ENCODE measurements at places on chromosomes 7 and 10.

- no peak for DNase-seq
Measured at GRCh38 chr10:119656760-119657159, 5.6 kb downstream of the BAG3 start.

GRCh38 chr7:35906191-35906908, 105.5 kb downstream of the SEPTIN7 start:
- DNase-seq: peak; percentile 42

DNA sequence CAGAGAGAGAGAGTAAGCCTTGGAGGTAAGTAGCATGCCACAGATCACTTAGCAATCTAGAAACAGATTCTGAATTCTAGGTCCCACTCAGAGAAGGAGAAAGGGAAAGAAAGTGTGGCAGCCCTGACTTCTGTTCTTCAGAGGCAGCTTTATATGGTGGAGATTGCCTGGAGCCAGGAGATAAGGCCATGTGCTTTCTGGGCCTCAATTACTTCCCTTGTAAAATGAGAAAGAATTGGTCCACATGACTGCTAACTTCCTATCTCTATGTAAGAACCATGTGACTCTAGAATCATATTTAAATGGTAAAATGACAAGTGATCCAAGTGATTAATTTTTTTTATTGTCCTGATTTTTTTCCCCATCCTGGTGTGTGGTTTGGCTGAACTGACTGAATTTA, 64.1 kb downstream of the HHEX start:
- DNase-seq: no peak

DNA sequence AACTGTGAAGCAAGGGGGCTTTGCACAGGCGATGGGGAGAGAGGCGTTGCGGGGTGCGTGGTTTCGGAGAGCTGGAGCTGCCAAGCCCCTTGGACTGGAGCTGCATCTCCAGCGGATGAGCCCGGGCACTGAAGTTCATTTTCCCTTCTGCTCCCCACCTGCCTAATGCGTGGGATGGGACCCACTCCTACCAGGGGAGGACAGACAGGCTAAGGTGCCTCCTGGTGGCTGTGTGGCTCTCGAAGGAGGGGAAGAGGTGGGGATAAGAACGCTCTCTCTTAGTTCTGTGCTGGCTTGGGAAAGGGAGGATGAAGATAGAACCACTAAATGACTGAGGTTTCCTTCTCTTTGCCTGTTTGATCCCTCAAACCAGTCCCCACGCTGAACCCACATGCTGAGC, 177.6 kb upstream of the PITRM1 start:
- no peak for DNase-seq

GRCh38 chr10:110425684-110426293, 71.9 kb upstream of the DUSP5 start:
- DNase-seq: peak; percentile 76

DNA sequence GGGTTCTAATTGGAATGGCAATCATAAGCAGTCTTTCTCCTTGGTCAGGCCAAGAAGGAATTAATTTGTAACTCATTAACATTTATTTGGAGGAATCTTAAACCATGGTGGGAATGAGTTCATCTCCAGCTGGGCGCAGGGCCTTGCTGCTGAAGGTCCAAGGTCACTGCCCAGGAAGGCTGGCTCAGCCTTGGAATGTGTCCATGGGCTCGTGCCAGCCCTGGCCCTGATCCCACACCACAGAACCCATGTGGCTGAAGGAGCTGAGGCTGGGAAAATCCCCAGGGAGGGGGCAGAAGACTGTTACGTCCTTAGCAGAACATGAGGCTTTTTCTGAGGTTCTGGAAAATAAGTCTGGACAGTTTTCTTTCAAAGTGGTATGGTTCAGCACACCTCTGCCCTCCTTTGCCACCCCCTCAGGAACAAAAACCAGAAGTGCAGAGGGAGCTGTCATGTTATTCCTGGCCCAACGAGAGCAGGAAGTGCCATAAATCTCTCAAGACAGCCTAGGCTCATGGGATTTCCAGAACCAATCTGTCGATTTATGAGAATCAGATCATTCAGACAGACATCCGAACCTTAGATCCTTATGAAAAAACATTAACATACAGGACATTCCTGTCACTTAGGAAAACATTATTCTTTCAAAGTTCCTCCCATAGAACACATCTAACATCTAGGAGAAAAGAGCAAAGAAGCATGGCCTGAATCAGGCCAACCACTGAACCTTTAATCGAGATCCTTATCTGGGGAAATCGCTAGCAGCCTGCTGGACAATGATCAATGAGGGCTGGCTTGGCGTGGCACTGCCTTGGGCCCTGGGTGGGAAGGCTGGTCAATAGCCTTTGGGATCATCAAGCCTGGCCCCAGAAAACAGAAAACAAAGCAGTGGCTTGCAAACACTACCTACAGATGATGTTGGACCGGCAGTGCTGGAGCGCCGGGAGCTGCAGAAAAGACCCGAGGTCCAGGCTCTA, 134.3 kb downstream of the TAX1BP1 start:
- DNase-seq: no peak

DNA sequence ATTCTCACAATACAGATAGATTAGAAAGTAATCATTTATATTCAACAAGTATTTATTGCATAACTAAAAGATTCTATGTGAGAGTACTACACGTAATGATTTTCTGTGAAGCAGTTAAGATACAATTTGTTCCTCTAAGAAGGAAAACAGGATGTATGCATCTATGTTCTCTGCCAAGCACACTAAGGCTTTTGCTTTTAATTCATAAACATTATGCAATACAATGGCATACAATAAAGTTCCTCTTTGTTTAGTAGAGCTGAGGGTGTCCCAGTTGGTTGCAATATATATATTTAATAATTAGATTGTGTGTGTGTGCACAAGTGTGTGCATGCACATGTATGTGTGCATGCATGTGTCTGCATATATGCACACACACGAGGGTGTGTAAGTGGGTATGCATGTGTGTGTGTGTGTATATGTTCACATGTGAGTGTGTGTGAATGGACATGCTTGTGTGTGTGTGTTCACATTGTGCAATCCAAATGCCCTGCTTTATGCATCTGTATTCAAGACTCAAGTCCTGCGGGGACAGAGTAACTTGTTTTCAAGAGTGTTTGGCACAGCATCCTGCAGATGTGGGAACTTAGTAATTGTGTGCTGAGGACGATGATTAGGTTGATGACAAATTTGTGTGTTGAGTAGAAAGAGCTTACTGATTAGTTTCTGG, 481.5 kb upstream of the KLF6 start:
- DNase-seq: no peak

GRCh38 chr10:12635127-12635541, 285.8 kb downstream of the CAMK1D start:
- no peak for DNase-seq

DNA sequence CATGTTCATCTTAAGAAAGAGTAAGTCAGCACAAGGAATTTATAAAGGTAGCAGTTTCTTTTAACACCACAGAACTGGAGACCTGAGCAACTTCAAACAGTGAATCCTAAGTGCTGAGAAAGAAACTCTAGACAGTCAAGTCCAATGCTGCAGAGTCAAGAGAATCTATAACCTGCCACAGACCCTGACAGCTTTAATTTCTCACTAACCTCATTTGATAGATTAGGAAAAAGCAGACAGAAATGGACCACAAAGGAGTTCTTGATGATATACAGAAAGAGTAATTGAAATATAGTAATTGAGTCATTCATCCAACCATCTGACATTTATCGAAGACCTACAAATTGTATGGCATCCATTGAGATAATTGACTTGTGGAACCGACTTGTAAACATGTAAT, 847.0 kb downstream of the SORCS1 start:
- no peak for DNase-seq

- DNase-seq: no peak
Measured at GRCh38 chr10:88892222-88892967, 12.3 kb downstream of the STAMBPL1 start.

DNA sequence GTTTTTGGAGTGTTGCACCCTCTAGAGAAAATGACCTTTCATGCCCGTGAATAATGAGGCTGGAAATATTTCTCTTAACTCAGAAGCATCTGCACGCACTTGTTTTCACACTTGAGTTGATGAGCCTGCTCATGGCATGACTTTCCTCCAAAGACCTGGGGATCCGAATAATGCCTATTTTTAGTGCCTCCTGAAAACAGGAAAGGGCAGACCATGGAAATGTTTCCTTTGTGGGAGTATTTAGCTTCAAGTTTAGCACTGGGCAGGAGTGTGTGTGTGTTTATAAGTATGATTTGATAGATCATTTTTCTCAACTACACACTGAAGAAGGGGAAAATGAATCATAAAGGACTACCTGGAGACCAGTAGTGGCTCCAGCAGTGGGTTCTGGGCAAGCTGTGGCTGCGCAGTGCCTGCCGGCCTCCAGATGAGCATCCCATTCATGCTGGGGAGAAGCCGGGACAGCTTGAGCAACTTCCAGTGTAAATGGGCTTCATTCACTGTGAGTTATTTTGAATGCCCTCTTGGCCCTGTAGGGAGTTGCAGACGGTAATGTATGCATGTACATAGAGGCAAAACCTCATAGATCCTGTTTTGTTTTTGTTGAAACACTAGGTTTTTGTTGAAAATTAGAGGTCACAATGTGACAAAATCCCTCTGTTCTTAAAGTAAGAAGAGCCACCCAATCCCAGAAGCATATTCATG, 117.8 kb upstream of the INSYN2A start:
- DNase-seq: no peak

DNA sequence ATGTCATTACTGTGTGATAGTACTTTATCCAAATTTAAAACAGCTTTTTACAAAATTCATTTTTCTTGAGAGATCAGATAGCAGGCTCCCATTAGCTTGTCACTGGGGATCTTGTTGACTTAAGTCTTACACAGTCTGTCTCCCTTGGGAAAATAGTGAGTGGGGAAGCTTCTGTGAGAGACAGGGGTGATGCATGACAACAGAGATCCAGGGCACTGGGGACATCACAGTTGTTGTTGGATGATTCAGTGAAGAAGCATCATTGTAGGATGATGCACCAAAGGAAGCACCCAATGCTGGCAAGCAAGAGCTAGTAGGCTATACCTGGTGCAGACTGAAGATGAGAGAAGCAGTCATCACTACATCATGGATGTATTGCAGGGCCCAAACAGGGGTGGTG, 284.7 kb downstream of the HDAC9 start:
- DNase-seq: no peak

GRCh38 chr10:1156616-1156886, 100.4 kb downstream of the WDR37 start:
- no peak for DNase-seq

- DNase-seq: no peak
Measured at GRCh38 chr7:77188731-77189437, 10.7 kb downstream of the FGL2 start.

DNA sequence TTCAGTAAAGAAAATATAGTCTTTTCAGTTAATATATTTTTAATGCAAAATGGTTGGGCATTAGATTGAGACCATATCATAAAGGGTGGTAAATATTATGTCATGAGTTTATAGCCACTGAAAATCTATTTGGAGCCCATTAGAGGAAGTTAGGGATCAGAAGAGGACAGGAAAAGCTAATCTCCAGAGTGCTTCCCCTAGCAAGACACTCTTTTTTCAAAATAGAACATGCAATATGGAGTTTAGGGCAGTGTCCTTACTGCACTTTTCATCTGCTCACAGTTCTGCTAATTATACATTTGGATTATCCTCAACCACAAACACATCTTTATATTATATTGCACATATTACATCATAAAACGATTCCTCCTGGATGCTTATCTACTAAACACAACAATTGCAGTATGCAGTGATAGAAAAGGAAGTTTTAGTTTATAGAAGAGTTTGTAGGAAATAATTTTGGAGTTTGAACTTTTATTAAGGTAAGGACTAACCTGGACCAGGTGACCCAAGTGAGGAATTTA, 159.8 kb downstream of the PHF14 start:
- DNase-seq: no peak

DNA sequence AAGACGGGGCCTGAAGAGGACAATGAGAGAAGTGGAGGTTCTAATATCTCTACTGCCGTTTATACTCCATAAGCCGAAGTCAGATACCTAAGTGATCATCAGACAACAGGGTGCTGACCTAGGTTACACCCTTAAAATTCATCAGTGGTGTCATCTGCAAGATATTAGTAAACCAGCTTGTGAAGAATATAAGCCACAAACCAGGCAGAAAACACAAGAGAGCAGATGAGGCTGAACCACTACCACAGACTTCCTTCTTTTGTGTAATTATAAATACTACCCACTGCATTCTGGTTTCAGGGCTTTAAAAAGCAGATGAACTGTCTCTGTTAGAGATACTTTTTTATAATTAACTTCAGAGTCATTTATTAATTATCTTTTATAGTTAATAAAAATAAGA, 69.0 kb upstream of the LRRC17 start:
- peak; percentile 38 for DNase-seq

- DNase-seq: no peak
Measured at GRCh38 chr10:30540276-30540675, 89.3 kb downstream of the LYZL2 start.

DNA sequence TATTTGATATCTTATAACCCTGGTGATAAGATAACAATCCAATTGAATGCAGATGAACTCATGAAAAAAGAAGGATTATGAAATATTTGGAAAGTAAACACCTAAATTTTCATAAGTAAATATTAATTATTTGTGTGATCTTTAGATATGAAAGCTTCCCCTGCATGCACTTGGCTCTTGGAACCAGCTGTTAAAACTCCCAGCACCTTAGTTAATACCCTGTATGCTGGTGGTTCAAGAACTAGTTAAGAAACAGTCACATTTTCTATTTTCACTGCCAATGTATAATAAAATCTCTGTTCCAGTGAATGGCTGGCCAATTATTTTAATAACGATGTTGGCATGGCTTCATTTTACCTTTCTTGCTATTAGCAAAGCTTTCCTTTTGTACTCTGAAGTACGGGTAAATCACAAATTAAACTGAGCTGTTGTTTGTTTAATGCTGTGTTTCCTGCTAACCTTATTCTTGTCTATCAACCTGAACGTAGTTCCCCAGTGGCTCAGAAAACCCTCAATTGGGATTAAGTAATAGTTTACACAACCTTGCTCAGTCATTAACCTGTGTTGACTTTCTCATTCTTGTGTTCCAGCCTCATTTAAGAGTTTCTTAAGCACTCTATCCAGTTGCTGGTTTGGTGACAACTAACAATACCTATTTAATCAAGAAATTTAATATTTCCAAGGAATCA, 38.9 kb downstream of the MET start:
- DNase-seq: no peak

DNA sequence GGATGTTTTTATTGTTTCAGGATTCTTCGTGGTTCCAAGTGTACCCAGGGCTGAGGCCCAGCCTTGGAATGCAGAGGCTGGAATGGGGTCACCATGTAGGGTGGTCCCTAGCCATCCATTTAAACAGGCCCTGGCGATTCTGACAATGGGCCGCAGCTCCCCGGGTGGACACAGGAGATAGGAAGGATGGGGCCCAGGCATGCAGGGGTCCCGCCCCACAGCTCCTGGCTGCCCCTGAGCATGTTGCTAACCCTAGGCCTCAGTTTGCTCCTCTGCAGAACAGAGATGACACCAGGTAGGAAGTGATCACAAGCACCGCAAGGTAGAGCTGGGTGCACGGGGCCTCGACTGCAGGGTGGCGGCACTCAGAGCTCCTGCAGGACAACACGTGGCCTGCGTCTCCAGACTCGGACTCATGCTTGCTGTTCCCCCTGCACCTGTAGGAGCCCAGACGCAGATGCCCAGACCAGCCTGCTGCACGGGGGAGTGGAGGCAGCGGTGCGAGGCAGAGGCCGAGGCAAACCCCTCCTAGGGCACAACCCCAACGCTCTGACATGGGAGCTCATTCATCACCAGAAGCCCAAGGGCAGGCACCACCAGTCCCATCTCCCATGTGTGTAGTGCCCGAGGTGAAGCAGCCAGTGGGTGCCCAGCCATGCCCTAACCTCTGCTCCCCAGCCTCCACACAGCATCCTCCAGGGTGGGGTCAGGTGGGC, 25.5 kb downstream of the VIPR2 start:
- DNase-seq: no peak

Data from GM13977 (cell line).